NCI-H2029 (cell line): ENCODE measurements at places on chromosomes 11 and 22.
A peak's percentile ranks its signal among the peaks of the same experiment; 100 is the strongest.

- no peak for DNase-seq
Measured at GRCh38 chr11:132052342-132052741, 681.9 kb downstream of the NTM start.

- DNase-seq, result peak; percentile 16
Measured at GRCh38 chr11:47270331-47271271, 668 bp downstream of the MADD start.

DNA sequence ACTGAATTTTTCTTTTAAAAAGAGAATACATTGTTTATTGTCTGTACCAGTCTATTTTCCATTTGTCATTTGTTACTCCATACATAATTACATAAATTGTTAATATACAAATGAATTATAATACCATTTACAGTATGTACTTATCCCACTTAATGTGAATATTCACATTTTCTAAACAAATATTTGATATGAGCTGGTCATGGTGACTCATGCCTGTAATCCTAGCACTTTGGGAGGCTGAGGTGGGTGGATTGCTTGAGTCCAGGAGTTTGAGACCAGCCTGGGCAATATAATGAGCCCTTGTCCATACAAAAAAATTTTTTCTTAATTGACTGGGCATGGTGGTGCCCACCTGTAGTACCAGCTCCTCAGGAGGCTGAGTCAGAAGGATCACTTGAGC lies 6.8 kb downstream of the SC5D start:
- no peak for DNase-seq

- DNase-seq, result peak; percentile 59
Measured at GRCh38 chr22:18156878-18157713, 7.1 kb downstream of the USP18 start.

DNA sequence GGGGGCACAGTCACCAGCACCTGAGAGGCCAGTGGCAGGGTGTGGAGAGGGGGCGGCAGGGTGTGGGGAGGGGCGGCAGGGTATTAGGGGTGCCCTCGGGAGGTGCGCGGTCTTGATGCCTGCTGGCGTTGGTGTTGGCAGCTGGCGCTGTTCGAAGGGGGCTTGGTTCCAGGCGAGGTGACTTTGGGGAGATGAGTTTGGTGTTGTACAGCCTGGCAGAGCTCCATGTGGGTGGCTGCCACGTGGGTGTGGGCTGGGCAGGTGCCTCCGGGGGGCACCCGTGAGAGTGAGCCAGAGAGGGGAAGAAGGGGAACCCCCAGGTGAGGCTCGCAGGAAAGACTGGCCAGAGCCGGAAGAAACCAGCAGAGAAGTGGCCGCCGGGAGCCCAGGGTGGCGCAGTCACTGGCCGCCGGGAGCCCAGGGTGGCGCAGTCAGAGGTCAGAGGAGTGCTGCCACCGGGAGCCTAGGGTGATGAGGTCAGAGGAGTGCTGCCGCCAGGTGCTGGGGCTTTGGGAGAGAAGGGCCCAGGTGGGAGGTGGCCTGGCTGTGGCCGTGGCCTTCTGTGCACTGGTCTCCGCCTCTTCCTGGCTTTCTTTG lies 44.7 kb downstream of the MUC6 start:
- DNase-seq, result no peak

GRCh38 chr22:29691636-29692326 lies 28.0 kb upstream of the CABP7 start:
- no peak for DNase-seq

DNA sequence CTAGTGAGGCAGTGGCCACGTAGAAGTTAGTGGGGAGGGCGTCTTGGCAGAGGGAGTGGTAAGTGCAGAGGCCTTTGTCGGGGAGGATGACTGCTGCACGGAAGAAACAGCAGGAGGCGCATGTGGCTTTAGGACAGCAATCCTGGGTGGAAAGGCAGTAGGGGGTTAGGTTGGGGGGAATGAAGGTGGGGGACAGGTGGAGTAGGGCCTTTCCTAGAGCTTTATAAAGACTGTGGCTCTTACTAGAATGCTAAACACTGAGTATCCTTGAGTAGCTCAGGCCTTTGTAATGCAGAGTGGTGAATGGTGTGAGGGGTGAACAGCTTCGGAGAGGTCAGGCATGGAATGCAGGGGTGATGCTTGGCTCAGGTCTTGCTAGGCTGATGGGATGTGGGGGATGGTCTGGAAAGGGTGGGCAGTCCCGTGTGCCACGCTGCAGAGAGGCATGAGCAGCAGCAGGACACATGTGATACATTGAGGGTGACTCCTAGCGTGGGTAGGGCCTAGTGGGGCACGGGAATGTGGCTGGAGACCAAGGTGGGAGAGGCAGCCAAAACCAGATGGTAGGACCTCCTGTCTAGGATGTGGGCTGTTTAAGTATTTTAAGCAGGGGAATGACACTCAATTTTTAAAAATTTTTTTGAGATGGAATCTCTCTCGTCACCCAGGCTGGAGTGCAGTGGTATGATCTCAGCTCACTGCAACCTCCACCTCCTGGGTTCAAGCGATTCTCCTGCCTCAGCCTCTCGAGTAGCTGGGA lies 19.2 kb downstream of the AP2A2 start:
- DNase-seq, result no peak

- no peak for DNase-seq
Measured at GRCh38 chr11:113274713-113275582, 39.4 kb upstream of the TTC12 start.

DNA sequence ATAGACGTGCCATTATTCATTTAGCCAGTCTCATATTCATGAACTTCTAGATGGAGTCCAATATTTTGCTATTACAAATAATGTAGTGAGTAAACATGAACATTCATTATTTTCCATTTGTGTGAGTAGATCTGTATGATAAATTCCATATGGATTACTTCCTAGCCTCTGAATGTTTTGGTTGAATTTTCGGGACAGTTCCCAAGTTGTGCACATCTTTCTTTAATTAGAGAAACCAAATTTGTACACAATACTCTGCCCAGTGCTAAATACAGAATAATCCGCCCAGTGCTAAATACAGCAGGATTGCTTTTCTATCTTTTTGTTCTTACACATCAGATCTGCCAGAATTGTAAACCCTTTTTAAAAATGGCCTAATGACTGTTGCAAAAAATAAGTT lies 17.1 kb upstream of the APLP2 start:
- DNase-seq, result no peak

DNA sequence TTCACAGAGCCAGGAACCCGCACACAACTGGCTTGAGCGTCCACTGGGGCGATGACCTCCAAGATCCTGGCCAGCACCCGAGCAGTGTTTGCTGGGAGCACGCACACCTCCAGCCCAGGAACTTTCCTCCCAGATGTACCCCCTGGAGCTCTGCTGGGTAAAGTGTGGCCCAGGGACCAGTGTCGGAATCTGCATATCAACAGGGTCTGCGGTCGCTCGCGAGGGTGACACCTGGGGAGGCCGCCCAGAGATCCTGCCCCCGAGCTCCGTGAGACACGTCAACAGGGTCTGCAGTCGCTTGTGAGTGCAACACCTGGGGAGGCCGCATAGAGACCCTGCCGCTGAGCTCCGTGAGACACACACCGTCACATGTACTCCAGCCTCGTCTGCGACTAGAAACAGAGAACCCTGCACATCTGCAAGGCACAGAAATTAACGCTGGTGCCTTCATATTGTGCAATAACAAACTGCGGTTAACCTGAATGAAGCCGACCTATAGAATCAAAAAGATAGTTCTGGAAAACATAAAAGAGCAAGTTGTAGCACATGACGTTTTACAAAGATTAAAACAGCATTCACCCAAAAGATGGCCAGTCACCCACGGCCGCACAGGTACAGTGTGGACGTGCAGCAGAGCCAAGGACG lies 172.4 kb downstream of the BRD1 start:
- no peak for DNase-seq

DNA sequence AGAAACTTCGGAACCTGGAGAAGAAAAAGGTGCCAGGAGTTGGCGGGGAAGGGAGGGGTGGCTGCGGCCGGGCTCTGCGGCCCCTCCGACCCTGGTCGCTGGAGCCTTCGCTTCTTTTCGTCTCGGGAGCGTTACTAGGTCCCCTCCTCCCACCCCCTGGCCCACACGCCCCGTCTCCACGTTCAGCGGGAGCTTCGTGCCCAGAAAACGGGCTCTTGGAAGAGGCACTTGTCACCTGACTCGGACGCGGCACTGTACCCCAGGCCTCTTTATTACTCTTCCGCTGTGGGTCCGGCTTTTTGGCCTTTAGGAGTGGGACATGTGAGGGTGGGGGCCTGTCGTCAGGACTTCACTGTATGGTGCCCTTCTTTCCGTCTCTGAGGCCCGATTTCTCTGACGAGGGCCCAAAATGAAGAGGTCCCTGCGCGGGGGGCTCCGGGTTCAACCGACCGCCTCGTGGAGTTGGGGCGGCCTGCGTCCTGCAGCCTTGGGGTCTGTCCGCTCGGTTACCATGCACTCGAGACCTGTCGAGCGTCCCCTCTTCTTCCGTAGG lies 1.2 kb downstream of the CAPRIN1 start:
- no peak for DNase-seq

DNA sequence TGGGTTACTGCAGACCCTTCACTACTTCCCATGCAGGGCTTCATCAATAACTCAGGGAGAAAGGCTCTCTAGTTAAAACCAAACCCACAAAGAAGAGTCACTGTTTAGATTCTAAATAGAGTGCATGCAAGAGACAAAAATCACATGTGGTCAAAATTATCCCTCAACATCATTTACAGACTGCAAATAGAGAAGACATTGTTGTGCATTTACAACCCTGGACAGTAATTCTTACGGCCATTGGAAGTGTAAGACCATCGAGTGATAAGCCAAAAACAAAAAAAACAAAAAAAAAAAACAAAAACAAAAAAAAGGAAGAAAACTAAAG lies 93.4 kb downstream of the RASSF10 start:
- no peak for DNase-seq

- DNase-seq, result no peak
Measured at GRCh38 chr22:27488456-27489177, 312.9 kb downstream of the MN1 start.

GRCh38 chr11:89489930-89490329 lies 1.2 kb downstream of the NOX4 start:
- no peak for DNase-seq

DNA sequence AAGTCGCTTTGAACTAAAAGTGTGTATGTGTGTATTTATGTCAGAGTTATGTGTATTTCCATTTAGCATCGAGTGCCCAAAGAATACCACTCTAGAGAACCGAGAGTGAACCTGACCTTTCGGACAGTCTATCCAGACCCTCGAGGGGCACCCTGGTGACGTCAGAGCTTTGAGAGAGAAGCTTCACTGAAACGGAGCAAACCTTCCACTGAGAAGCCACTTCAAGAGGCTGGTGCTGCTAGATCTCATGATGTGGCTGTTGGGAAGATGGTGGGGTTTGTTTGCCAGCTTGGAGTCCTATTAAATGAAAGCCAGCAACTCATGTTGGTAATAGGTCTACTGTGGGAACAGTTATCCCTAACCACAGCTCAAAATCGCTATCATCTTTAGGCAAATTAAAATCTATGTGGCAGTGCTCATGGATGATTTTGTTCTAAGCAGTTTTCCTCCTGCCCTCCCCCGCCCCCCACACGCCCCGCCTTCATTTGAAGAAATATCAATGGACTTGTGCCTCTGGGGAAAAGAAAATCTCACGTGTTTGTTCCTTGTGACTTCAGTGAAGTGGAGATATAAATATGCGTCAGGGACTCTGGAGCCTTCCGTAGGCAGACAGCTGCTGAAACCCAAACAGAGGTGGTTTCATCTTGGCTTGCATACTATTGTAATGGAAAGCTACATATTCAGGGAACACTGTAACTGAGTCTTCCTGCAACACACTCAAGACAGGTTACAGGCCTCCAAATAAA lies 22.4 kb upstream of the C11orf96 start:
- no peak for DNase-seq

GRCh38 chr11:75615751-75616150 lies 53.1 kb downstream of the MAP6 start:
- DNase-seq, result no peak

DNA sequence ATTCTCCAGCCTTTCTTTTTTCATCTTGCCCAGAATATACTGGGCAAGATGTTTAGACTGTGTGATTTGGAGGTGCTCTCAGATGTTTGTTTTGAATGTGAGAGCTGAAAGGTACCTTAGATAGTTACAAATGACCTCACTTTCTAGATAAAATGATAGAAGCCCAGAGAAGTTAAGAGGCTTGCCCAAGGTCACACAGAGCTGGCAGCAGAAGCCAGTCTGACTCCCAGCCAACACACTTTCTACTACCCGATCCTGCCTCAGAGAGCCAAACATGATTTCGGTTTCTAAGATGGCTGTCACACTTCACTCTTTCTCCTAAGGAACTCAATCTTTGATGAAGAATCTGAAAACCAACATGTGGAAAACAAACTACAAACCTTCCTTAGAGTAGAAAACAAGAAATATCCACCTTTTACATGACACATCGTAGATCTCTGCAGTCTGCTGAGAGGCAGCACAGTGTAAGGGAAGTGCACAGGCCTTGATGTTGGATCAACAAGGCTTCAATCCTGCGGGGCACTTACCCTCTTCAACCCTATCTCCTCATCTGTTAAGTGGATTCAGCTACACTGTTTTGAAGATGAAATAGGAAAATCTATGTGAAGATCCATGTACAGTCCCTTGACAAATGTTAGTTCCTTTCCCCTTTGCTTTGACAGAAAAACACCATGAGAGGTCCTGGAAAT lies 58.6 kb downstream of the SYTL2 start:
- DNase-seq, result no peak

- no peak for DNase-seq
Measured at GRCh38 chr22:44519886-44520285, 21.9 kb upstream of the RTL6 start.

GRCh38 chr11:73783483-73784020 lies 4.1 kb upstream of the MRPL48 start:
- no peak for DNase-seq

DNA sequence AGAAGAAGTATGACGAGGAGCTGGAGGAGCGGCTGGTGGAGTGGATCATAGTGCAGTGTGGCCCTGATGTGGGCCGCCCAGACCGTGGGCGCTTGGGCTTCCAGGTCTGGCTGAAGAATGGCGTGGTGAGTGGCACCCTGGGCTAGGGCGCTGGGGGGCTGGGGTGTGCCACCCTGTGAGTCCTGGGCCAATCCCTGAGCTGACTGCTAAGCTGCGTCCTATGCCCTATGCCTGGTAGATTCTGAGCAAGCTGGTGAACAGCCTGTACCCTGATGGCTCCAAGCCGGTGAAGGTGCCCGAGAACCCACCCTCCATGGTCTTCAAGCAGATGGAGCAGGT lies 3.9 kb downstream of the TAGLN start:
- DNase-seq, result no peak

DNA sequence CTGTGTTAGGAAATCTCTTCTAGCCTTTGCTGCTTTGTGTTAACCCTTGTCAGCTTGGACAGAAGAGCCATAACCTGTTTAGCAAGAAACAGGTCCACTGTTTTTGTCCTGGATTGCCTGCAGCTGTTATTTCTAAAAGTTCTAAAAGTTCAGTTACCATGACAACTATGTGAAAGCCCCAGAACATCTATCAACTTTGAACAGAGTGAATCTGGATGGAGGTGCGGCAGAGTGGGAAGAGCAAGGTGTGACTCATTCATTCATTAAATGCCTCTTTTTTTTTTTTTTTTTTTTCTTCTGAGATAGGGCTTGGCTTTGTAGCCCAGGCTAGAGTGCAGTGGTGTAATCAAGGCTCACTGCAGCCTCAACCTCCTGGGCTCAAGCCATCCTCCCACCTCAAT lies 50.5 kb downstream of the RBX1 start:
- no peak for DNase-seq

GRCh38 chr11:23336961-23337360 lies 476.7 kb upstream of the CCDC179 start:
- no peak for DNase-seq
